ENCODE measurements at places on chromosomes 1 and 21.

DNA sequence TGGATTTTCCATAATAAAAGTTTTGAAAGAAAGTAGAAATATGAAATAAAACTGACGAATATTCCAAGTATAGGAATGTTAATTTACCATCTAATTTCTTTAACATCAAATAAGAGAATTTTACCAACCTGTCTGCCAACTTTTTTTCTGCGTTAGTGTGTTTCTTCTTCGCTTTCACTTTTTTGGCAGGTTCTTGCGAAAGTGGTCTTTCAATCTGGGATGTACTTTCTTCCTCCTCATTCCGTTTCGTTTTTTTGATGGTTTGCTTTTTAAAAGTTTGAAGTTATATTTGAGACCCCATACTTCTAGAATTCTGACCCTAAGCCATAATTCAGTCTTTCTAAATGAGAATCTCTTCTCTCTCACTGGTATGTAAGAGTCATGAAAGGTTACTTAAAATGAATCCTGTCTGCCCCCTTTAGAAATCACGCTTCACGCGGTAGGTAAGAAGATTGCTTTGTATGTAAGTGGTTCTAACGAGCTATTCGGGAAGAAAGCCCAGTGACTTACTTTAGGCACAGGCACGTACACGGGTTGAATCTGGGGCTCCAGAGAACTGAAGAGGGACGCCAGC is 580 bp downstream of the RBM34 start:
- DNase-seq: peak; percentile 67

DNA sequence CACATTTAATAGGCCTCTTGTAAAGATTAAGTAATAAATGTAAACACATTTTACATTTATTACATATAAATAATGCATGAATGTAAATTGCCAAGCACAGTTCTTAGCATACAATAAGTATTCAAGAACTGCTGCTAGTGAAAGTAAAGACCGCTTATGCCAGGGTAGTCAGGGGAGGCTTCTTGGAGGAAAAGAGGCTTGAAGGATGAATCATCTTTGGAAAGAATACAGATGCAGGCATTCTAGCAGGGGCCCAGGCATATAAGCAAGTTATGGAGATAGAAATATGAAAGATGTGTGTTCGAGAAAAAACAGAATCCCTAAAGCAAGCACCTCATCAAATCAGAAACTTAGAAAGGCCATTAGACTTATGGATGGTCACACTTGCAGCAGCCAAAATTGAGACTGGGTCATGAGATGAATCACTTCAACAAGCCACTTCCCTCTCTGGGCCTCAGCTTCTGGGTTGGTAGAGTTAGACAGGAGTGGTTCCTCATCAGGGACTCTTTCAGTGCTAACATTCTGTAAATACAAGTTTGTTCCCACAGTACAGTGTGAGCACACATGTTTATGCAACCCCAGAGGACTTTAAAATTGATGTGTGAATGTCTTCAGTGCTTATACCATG is 79.8 kb upstream of the ROR1 start:
- peak; percentile 66 for DNase-seq

- no peak for DNase-seq
These were observed 124.8 kb downstream of the TMEM53 start for GRCh38 chr1:44549510-44549909.

DNA sequence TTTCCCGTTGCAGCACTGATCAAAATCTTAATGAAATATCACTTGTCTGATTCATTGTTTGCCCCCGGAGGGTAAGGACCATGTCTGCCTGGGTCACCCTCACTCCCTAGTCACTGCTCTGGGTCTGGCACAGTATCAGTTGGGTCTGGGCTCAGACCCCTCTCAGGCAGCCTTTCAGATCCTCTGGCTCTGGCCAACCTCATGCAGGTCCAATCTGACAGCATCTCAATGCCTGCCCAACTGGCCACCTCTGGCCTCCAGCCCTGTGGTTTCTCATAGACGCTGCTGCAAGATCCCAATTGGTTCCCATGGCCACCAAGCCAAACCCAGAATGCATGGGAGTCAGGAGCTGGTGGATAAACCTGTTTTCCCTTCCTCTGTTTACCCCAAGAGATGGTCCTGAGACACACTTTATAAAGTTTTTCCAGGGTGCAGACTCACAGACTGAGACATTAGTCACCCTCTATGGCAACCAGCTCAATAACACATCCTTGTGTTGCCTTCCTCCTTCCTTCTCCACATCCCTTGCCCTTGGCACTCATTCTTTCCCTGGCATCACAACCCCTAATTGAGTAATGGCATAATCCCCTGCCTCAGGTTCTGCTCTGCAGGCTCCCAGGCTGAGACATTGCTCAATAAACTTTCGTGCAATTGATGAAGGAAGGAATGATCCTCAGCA is 199.2 kb downstream of the GRIK3 start:
- no peak for DNase-seq

GRCh38 chr1:200738327-200738948 is at the start of gene CAMSAP2:
CAMSAP2 (plus strand) TSS chr1:200738893; CDS start chr1:200739828, 935 bp downstream.
- peak; percentile 82 for DNase-seq

- no peak for DNase-seq
These were observed 125.9 kb downstream of the ZMYM4 start for GRCh38 chr1:35394386-35394785.

- no peak for DNase-seq
These were observed 133.6 kb downstream of the TGFBR3 start for GRCh38 chr1:91752324-91752723.

DNA sequence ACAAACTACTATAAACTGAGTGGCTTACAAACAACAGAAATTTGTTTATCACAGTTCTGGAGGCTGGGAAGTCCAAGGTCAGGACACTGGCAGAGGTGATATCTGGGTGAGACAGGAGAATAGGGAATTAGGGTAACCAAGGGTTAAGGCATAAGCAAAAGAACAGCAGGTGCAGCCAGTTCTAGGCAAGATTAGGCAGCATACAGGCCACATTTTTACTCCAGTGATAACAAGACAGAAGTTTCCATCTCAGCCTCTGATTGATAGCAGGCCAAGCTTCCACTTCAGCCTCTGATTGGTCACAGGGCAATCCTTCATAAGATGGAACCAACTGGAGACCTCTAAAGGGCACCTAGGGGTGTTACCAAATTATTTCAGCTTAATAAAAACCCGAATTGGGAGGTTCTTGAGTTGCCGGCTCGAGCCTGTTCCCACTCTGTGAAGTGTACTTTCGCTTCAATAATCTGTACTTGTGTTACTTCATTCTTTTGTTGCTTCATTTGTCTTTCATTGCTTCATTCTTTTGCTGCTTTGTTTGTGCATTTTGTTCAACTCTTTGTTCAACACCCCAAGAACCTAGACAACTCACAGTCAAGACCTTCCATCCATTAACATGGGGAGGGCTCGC is 185.6 kb downstream of the TOMM20 start:
- no peak for DNase-seq

DNA sequence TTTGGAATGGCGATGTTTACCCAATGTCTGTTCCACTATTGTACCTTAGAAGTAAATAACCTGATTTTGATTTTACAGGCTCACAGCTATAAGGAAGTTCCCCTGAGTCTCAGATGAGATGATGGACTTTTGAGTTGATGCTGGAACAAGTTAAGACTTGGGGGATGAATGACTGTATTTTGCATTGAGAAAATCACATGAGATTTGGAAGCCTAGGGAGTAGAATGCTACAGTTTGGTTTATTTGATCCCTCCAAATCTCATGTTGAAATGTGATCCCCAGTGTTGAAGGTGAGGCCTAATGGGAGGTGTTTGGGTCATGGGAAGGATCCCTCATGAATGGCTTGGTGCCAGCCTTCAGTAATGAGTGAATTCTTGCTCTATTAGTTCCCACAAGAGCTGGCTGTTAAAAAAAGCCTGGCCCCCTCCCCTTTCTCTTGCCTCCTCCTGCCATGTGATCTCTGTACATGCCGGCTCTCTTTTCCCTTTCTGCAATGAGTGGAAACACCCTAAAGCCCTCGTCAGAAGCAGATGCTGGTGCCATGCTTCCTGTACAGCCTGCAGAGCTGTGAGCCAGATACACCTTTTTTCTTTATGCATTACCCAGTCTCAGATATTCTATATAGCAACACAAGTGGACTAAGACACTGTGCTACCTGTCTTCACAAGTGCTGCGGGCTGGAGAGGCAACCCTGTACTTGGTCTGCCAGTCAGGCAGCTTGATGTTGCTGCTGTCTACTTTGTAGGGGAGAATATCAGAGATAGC is 77.0 kb upstream of the TLR5 start:
- DNase-seq: no peak

DNA sequence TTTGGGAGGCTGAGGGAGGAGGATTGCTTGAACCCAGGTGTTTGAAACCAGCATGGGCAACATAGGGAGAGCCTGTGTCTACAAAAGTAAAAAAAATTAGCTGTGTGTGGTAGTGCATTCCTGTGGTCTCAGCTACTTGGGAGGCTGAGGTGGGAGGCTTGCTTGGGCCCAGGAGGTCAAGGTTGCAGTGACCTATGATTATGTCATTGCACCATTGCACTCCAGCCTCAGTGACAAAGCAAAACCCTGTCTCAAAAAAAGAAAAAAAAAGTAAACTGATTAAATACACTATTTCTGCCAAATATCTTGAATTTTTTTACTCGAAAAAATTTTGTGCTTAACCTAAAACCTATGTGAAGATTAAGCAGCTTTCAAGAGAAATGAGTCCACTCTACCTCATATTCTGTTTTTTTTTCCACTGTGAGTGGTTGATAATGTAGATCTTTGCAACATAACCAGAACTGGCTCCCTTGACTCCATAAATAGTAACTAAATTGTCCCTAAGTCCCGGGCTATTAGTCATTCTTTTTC is 19.4 kb upstream of the ZNF281 start:
- DNase-seq: peak; percentile 75

GRCh38 chr1:114428083-114428754 is 82.8 kb downstream of the TRIM33 start:
- no peak for DNase-seq

- no peak for DNase-seq
These were observed 1034.1 kb upstream of the PRMT6 start for GRCh38 chr1:106022312-106022902.

GRCh38 chr1:214264196-214264595 is 16.8 kb upstream of the SMYD2 start:
- DNase-seq: no peak

GRCh38 chr1:1281533-1282321 is 1.5 kb downstream of the SCNN1D start:
- no peak for DNase-seq

GRCh38 chr1:61482170-61482734 is 242.7 kb downstream of the TM2D1 start:
- no peak for DNase-seq

- no peak for DNase-seq
These were observed 610 bp downstream of the RBM8A start for GRCh38 chr1:145926686-145927062.

DNA sequence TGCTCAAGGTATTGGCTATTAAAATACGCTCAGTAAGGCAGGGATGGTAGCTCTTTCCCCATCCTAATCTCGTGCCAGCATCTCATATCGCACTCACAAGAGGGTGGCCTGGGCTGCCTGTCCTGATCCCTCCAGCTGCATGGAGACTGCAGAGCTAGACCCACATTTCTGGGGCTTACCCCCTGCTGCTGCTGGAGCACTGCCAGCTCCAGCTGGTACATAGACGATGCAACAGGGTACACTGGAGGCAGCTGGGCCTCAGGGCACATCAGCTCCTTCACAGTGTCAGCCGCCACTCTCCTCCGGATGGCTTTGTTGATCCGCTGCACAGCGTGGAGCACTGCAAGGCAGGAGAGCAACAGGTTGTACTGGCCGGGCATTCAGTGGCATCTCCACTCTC is 16.0 kb downstream of the IQGAP3 start:
- DNase-seq: no peak

GRCh38 chr1:154726443-154726842 is 118.5 kb upstream of the ADAR start:
- no peak for DNase-seq

GRCh38 chr1:173440430-173440829 is 36.7 kb upstream of the PRDX6 start:
- no peak for DNase-seq

GRCh38 chr21:31135531-31136184 is 97.4 kb upstream of the KRTAP19-8 start:
- no peak for DNase-seq

- no peak for DNase-seq
These were observed 41.9 kb downstream of the SPAG17 start for GRCh38 chr1:118143121-118143520.

DNA sequence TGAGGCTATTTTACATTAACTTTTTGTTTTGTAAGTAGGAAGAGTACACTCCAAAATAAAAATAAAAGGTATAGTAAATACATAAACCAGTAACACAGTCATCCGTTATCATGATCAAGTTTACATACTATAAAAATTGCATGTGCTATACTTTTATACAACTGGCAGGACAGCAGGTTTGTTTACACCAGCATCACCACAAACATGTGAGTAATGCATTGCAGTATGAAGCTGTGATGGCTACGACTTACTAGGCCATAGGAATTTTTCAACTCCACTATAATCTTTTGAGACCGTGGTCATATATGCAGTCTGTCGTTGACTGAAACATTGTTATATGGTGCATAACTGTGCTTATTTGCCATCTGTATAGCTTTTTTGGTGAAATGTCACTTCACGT is 106.2 kb downstream of the CENPF start:
- peak; percentile 11 for DNase-seq

- DNase-seq: no peak
These were observed 14.4 kb downstream of the SH3GLB1 start for GRCh38 chr1:86718786-86719185.

DNA sequence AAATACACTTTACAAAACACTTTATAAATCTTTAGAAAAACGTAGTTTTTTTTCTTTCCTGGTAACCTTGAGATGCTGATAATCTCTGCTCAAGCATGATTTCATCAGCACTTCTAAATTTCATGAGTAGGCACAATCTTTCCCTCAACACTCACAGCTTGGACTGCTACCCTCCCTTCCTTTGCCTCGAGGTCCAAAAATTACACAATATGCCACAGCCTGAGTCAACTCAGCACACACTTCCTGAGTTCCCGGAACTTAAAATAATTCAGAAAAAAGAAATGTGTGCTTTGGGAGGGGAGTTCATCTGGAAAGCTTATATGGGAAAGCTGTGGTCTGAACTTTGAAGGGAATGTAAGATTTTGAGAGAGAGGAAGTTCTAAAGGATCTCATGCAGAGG is 5.9 kb downstream of the CLCA2 start:
- peak; percentile 97 for DNase-seq

DNA sequence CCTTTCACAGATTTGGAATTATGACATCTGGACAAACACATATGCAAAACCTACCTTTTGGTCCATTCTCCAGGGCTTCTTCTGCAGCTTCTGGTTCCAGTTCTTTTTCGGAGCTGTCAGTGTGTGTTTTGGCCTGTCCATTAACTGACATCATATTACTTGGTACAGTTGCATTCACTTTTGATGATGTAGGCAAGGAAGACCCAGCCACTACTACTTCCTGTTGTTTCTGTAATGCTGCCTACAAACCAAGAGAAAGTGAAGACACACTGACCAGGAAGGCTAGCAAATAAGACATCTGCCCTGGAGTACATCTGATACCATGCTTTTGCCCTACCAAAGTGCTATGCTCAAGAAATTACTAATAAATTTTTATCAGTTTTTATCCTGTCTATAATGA is 31.9 kb downstream of the ACBD3 start:
- DNase-seq: no peak

DNA sequence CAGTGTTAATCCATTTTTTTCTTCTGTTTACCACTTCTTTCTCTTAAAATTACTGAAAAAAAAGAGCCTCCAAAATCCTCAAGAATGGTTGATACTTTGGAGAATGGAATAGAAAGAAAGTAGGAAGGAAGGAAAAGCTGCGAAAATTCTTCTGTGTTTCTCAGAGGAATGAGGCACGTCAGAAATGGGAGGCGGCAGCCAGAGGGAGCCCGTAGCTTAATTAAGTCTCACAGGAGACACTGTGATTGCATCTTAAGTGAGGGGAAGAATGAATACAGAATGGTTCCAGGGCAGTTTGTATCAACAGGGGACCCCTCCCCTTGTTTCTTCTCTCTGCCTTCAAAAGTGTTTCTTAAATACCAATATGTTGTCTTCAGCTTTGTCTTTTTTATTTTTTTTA is 1099.5 kb downstream of the PLA2G4A start:
- peak; percentile 56 for DNase-seq
